ENCODE measurements at places on chromosomes 6 and 20. TPM values are rescaled to one million over a fixed set of nuclear protein-coding genes. Genes with fewer than 3 reads are reported as not detected.

The TGM3 gene
- polyA plus RNA-seq = 0.43 TPM

The BPIFB4 gene
- polyA plus RNA-seq = not detected

The LTB gene
- 0.91 TPM for polyA plus RNA-seq

The MICAL1 gene
- polyA plus RNA-seq = 32.8 TPM

The CALHM5 gene
- 2.6 TPM for polyA plus RNA-seq

The APOBEC2 gene
- 0.37 TPM for polyA plus RNA-seq

The DOK5 gene
- 9.7 TPM for polyA plus RNA-seq

The PROKR2 gene
- polyA plus RNA-seq = not detected

The CLPSL2 gene
- polyA plus RNA-seq = not detected

The C20orf204 gene
- polyA plus RNA-seq = 0.95 TPM

The TFAP2D gene
- not detected for polyA plus RNA-seq

The MEP1A gene
- polyA plus RNA-seq = not detected

The LHFPL5 gene
- not detected for polyA plus RNA-seq

Data from left kidney (tissue), 8 donors.